ENCODE measurements at places on chromosomes 1 and 21. TPM values are rescaled to one million over a fixed set of nuclear protein-coding genes. Genes with fewer than 3 reads are reported as not detected.

DNA sequence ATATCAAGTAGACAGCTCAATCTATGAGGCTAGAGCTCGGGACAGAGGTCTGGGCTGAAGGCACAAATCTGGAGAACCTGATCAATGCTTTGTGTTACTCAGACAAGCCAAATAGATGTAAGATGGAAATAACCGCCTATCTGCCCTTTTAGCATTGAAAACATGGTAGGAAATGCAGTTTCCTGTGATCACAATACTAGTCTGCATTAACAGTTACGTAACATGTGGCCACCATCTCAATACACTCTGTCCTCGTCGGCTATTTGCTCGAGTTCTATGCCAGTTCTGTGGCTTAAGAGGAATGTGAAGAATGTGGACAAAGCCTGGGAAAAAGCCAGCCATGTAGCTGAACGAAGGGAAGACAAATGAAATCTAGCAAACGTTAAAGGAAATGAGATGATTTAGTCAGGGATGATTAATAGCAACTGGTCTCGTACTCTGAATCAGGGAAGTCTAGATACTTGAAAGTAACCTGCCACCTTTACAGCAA, 73.3 kb downstream of the HSF2BP start:
- DNase-seq = peak; percentile 99

Gene CTH
- total RNA-seq = 1.0 TPM

Gene EIF4G3
- 34.1 TPM for total RNA-seq

- no peak for DNase-seq
Observed at GRCh38 chr21:33212159-33212851, 17.4 kb upstream of the IFNAR2 start.

- DNase-seq = no peak
Observed at GRCh38 chr1:48560116-48560515, 88.1 kb upstream of the SPATA6 start.

Gene TSPEAR
- total RNA-seq = 0.13 TPM
